Stimulated activated CD4-positive, alpha-beta T cell treated with anti-CD3 and anti-CD28 coated beads, Interleukin-1b, Interleukin-23, amount 100 ng/mL, for 1 hour (primary cell): ENCODE measurements at places on chromosomes 2 and 18.

DNA sequence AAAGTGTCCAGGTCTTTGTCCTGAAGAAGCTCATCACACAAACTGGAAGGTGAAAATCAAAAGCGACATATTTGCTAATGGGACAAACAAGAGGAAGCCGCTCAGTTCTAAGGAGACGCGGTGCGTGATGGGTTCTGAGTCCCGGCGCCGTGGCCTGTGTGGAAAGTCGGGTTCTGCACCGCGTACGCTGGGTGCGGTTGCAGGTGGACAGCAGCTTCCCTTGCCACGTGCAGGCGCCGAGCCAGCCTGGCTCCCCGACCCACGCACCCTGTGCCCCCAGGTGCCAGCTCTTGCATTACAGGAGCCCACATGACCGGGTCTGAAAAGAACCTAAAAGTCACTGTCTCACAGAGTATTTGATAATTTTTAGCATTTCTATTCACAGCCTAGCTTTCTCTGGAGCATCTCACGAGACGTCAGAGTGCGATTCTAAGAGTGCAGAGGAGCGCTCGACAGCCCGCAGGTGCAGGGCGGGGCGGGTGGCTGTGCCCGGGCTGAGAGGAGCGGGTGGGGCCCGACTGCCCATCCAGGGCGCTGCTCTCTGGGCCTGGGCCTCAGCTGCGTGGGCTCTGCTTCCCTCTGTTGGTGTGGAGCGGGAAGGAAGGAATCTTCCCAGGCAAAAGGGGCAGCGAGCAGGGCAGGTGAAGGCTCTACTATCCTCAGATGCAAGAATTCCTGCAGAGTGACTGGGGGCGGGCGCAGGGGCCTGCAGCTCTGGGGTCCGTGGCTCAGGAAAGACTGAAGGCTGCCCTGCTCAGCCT lies 39.4 kb downstream of the MYT1L start:
- DNase-seq: no peak

- DNase-seq: no peak
Observed at GRCh38 chr18:11872479-11873136, 21.4 kb downstream of the CHMP1B start.

DNA sequence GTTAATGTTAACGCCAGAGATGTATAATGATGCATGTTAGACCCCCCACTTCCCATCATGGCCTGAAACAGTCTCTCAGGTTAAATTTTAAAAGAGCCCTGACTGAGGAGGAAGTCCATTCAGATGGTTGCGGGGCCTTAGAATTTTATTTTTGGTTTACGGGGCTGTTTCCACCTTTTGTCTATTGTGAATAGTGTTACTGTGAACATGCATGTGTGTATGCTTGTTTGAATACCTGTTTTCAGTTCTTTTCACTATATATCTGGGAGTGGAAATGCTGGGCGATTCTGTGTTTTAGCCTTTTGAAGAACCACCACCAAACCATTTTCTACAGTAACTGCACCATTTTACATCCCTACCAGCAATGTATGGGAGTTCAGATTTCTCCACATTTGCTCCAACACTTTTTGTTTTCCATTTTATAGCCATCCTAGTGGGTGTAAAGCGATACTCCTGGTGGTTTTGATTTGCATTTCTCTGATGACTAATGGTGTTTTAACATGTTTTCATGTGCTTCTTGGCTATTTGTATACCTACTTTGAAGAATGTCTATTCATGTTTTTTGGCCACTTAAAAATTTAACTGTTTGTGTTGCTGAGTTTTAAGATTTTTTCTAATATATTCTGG lies 133.0 kb downstream of the MYO3B start:
- DNase-seq: no peak

- DNase-seq: no peak
Observed at GRCh38 chr2:183505911-183506310, 381.7 kb downstream of the NUP35 start.

DNA sequence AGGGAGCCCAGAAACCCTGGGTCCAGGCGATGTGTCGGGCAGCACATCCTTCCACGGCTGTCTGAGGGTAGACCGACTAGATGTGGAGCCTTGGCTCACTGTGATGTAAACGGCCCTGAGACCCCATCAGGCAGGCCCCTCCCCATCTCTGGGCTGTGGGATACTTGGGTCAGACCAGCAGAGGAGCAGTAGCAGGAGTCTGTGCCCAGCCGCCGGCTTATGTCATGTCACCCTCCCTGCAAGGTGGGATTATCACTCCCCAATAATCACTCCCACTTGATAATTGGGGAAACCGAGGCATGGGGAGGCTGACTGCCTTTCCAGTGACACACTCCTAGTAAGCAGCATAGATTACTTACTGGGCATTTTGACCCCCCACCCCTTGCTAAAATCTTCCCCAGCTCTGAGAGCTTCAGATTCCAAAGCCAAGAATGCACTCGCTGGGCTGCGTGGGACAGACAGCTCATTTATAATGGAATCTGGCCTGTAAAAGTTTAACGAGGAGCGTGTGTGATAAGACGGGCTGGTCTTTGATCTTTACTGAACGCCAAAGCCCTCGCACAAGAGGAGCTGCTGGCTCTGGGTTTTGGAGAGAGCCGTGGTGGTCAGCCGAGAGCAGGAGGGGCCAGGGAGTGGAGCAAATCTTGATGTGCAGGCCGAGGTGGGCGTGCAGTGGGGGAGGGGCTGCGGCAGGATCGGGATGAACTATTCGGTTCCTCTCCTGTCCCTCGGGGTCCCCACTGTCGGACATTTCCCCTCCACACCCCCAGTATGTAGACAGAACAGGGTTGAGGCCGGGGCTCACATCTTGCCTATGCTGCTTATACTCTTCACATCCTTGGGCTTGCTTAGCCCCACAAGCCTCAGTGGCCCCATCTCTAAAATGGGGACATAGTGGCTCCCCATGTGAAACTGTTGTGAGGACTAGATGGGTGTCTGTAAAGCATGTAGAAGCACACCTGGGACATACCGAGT lies 200.0 kb downstream of the GLI2 start:
- no peak for DNase-seq

GRCh38 chr2:147630585-147630984 lies 214.2 kb upstream of the ACVR2A start:
- no peak for DNase-seq

DNA sequence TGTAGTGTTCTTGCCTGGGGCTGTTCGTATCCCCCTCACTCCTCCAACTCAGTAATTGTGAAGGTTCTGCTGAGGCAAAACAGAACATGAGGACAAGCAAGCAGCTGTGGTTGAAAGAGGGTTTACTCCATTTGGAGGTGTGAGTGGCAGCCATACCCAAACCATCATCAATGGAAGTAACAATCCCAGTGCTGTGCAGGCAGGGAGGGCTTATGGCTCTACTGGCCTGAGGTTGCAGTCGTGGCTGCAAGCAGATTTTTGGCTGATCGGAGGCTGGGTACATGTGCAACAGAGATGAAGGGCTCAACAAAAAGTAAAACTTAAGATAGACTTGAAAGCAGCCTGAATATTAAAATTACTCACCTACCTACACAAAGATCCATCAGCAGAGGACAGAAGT lies 13.2 kb downstream of the SRSF7 start:
- DNase-seq: no peak

DNA sequence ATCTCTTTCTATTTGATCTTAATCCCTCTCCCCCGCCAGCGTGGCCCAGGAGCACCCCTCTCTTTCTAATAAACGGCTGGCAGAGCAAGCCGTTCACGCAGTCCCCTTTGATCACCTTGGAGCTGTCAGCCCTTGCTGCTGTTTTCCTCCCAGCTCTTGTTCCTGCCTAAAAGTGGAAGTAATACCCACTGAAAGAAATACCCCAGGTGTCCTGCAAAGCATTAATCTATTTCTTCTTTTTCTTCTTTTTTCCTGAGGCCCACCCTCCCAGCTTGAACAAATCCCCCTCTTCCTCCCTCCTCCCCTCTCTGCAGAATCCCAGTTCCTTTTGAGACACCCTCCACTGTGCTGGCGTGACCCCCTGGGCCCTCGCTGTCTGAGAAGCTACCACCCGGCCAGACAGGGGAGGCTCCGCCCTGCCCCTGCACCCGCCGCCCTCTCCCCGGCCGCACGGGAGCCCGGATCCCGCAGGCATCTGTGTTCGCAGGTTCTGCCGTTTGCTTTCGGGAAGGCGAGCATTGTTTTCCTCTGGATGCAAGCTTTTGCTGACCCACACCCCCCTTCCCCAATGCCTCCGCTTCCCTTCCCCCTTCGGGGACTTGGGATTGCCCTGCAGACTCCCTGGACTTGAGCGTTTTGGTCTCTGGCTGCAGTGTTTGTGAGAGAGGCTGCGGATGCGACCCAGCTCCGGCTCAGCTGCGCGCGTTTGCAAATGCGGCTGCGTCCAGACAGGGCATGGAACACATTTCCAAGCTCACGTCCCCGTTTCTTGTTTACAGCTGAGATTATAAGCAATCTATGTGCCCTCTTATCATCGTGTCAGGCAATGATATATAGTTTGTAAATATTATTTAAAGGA lies 631.5 kb downstream of the NYAP2 start:
- DNase-seq: no peak

DNA sequence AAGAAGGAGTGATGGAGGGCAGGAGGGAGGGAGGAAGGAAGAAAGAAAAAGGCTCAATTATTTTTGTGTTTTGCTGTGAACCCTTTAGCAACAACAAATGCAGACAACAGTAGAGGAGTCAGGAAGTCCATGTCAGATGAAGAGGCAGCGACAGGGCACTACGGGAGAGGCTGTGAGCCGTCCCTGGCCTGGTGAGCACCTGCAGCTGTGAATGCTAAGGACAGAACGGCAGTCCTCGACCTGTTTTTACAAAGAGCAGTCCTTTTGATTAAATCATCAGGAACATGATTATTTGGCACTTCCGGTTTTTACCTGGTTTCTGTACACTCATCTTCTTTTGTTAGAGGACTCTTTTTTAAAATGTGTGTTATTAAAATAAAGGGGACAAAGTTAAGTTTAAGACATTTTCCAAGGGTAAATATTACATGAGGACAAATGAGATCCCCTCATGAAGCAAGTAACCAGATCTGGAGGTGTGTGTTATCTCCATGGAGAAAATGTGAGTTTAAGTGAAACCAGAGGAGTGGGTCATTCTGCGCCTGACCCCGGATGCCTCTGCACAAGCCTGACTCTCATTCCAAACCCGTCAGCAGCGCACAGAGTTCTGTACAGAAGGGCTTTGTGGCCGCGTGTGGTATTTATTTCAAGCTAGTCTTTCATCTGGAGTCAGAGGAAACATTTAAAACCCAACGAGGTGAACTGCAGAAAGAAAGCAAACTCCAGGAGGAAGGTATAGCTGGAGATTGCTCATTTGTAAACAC lies 492.5 kb downstream of the SOX11 start:
- DNase-seq: no peak

DNA sequence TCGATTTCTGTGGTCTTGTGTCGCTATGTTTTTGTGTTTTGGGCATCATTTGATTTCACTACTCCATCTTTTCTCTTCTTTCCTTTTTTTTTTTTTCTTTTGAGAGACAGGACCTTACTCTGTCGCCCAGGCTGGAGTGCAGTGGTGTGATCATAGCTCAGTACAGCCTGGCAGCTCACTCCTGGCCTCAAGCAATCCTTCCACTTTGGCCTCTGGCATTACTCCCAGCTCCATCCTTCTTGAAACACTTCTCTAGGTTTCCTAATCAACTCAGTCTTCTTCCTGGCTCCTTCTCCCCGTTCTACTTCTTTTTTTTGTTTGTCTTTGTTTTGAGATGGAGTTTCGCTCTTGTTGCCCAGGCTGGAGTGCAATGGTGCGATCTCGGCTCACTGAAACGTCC lies 26.5 kb downstream of the TCF23 start:
- DNase-seq: no peak

DNA sequence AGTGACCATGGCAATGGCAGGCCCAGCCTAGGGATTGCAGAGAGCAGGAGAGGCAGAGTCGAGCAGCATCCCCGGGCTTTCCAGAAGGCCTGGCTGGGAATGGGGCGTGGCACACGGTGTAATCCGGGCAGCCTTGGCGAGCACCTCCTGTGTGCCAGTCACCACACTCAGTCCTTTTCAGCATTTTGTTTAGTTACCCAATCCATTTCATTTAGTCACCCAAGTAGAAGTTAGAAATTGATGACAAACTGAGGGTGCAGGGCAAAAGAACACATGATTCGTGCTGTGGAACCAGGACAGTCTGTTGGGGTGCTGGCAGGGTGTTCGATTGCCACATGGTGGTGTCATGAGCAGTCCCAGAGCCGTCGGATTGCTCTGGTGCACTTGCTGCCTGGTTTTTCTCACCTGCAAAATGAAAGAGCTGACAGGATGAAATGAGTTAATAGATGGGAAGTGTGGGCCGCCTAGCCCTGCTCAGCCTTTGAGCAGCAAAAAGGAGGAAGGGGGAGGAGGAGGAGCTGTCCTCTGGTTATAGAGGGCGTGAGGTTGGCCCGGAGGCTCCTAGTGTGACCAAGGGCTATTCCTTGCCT lies 299.4 kb downstream of the AGAP1 start:
- DNase-seq: no peak

GRCh38 chr2:96787411-96787810 lies 26.7 kb downstream of the CNNM4 start:
- DNase-seq: no peak
